Daoy (cell line): ENCODE measurements at places on chromosomes 6 and 20. TPM values are rescaled to one million over a fixed set of nuclear protein-coding genes. Genes with fewer than 3 reads are reported as not detected.

GRCh38 chr6:119544325-119545175 is 195.0 kb upstream of the MAN1A1 start:
- DNase-seq: no peak

DNA sequence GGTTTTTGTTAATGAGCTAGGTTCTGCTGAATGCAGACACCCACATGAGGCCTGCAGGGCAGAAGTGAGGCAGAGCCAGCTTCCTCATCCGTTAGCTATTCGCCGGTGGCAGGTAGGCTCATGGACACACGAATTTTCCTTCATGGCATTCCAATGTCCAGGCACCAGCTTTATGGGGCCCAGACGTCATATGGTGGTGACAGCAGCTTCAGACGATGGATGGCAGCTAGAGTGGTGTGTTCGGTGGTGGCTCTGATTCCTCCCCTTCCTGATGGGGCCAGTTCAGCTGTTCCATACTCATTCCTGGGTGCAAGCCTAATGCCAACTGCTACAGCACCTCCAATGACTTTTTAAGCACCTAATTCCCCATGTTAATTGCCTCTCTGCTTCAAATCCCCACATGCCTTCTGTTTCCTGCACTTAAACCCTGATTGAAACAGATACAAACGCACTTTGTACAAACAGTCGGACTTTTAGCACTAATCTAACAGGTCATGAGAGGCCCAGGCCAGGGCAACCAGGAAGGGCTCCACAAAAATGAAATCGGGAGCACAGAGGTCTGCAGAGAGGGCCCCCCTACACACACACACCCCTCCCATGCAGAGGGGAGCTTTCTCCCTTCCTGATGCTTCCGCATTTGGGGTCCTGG is 35.7 kb upstream of the MLN start:
- no peak for DNase-seq

GRCh38 chr20:57831326-57831992 is 121.6 kb upstream of the PMEPA1 start:
- DNase-seq: no peak

DNA sequence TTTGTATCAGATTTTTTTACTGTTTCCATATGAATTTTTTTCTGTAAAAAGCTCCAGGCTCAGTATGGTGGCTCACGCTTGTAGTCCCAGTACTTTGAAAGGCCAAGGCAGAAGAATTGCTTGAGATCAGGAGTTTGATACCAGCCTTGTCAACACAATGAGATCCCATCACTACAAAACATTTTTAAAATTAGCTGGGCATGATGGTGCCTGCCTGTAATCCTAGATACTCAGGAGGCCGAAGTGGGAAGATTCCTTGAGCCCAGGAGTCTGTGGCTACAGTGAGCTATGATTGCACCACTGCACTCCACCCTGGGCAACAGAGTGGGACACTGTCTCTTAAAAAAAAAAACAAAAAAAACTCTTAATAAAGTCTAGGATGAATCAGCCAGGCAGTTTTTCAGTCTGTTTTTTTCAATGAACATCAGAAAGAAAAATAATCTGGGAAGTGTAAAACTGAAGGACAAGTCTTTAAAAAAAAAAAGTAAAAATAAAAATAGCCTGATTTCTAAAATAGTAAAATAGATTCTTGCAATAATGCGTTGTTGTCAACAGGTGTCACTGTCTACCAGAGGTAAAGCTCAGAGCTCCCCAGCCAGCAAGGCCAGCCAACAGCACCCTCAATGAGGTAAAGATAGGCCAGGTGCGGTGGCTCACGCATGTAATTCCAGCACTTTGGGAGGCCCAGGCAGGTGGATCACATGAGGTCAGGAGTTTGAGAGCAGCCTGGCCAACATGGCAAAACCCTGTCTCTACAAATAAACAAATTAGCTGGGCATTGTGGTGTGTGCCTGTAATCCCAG is 9.3 kb upstream of the ATG5 start:
- peak; percentile 56 for DNase-seq

DNA sequence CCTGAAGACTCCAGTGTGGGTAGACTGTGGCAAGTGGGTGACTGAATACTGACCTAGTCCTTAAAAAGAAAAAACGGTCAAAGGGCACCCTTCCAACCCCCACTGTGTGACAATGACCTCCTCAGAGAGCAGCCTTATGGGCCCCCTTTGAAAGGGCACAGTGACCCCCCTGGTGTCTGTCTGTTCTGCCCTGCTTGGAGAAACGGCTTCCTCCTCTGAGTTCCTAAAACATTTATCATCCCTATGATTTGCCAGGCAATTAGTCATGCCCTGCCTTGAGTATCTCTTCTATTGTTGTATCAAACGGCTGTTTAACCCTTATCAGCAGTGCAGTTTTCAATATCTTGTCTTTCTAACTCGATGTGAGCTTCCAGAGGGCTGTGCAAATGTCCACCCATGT is 21.0 kb upstream of the STX16 start:
- peak; percentile 62 for DNase-seq

GRCh38 chr6:161370880-161371279 is 97.0 kb upstream of the AGPAT4 start:
- peak; percentile 87 for DNase-seq

- peak; percentile 71 for DNase-seq
These were observed 606 bp downstream of the ID4 start for GRCh38 chr6:19837511-19838441.

GRCh38 chr20:41175201-41175651 is 37.9 kb downstream of the PLCG1 start:
- DNase-seq: no peak

GRCh38 chr6:158624684-158625682 is 19.6 kb downstream of the DYNLT1 start:
- DNase-seq: no peak

DNA sequence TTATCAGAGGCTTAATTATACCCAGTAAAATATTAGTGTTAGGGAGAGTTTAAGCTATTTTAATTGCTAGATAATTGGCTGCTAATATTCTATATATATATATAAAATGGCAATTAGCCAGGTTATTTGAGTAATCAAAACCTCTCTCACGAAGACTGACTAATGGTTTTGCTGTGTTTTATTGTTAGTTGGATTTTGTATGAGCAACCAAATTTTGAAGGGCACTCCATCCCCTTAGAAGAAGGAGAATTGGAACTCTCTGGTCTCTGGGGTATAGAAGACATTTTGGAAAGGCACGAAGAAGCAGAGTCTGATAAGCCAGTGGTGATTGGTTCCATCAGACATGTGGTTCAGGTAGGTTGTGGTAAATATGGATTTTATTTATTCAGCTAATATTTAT is 102.2 kb downstream of the RTN4IP1 start:
- no peak for DNase-seq

DNA sequence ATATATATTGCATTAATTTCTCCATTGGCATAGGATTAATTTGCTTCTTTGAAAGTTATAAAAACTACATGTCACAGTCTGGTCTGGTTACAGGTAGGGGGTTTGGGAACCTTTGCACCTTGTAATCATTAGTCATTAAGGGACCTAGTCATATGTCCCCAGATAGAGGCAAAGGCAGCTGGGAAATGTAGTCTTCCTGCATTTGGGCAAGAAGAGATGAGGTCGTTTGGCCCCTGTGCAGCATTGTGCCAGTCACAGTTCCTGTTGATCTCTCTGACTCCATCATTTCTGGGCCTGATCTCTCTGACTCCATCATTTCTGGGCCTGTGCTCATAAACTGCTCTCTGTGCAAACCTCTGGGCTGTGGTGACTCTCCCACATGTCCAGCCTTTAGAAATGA is 73.2 kb downstream of the BCKDHB start:
- DNase-seq: no peak

GRCh38 chr20:23350904-23351838 is 580 bp downstream of the NXT1 start:
- DNase-seq: peak; percentile 51

GRCh38 chr6:111777357-111777756 is 95.9 kb downstream of the FYN start:
- DNase-seq: no peak

GRCh38 chr6:16334671-16335070 is 96.3 kb downstream of the GMPR start:
- peak; percentile 83 for DNase-seq

GRCh38 chr6:131469130-131469529 is 103.9 kb upstream of the ARG1 start:
- DNase-seq: no peak

DNA sequence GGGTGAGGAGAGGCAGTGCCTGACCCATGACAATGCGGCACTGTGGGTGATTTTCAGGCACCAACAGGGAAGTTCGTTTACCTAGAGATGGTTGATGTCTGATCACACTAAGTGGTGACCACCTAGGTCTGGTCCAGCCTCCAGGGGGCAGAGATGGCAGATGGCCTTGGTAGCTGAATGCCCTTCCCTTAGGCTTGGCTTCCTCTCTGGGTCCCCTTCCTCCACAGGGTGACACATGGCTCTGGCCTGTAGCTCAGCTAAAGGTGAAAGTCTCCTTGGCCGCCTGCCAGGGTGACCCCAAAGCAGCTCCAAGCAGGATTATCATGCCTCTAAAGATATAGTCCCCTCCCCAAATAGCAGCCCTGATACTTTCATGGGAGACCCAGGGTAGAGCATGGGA is 6.4 kb downstream of the GDAP1L1 start:
- no peak for DNase-seq

DNA sequence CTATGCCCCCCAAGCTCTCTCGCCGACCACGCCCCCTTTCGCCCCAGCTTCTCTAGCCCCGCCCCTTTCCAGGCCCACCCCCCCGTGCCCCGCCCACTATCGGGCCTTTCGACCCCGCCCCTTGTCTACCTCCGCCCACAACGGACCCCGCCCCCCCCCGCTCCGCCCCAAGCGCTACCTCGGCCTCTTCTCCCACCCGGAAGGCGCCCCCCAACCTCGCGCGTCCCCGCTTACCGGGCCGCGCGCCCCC is 200 bp downstream of the ZBTB22 start:
- DNase-seq: no peak

- no peak for DNase-seq
These were observed 747 bp upstream of the TXNDC5 start for GRCh38 chr6:7911345-7911725.

- DNase-seq: peak; percentile 91
These were observed at the start of gene TUBB2A for GRCh38 chr6:3157131-3157933. TUBB2A (minus strand) TSS chr6:3157544; CDS start chr6:3157463, 81 bp downstream.

DNA sequence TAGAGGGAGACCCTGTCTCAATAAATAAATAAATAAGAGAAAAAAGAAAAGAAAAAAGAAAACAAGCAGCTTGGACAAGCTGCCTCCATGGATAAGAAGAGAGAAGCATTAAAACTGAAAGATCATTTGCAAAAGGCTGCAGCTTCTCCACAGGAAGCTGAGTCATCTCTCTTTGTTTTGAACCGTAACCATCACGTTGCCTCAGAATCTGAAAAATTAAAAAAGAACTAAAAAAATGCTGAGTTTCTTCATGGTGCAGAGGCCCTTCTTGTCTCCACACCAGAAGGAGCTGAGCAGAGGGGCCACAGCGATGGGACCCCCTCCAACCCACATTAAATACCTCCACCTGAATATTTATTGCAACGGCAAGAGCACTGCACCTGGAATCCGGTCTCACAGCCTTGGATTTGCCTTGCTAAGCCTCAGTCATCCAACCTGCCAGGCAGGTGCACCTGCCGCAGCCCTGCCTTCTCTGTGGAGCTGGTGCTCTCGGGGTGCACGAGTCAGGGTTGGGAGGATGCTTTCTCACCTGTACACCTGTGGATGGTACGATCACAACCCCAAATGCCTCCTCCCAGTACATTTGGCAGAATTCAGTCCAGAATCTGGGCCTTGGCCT is 28.1 kb downstream of the TOX2 start:
- peak; percentile 45 for DNase-seq

- DNase-seq: no peak
These were observed 134.9 kb upstream of the THBS2 start for GRCh38 chr6:169388395-169389166.

DNA sequence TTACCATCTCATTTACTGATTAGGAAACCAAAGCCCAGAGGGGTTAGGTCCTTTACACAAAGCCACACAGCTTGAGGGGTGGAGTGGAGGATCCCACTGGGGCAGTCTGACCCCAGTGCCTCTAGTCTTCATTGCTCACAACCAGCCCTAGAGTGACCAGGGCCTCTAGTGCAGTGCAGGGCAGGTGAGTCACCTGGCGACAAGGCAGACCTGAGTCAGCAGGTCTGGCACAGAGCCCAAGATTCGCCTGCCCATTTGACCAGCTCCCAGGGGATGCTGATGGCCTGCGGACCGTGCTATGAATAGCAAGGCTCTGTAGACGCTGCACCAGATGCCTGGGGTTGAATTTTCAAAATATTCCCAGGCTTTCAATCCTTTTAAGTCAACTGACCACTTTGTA is 29.9 kb downstream of the CDH26 start:
- DNase-seq: peak; percentile 53

DNA sequence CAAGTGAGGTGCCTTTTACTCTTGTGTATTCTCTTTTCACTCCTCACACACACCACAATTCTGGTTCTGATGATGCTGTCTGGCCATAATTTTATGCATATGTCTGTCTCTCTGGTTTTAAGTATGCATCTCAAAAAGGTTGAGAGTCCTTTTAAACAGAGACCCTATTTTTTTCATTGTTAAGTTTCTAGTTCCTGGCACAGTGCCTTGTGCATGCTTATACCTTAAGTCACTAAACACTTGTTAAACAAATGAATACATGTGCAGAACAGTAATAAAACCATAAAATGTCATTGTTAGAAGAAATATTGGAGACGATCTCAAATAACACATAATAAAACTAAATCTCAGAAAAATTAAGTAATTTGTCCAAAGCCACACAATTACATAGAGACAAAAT is 7.9 kb downstream of the ROS1 start:
- no peak for DNase-seq

DNA sequence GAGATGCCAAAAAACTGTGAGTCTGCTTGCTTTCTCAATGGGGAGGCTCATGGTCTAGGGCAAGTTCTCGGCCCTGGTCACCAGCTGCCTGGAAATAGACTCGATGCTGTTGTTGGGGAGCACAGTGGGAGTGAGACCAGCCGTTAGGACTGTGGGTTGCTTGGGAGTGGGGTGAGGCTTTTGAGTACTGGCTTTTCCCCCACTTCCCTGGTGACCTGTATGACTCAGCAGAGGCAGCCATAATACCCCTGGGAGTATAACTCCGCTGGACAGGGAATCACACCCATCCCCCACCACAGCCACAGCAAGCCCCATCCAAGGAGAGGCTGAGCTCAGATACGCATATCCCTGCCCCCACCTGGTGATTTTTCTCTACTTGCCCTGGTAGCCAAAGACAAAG is 48.9 kb upstream of the OGFRL1 start:
- DNase-seq: peak; percentile 61

- DNase-seq: no peak
These were observed 134.1 kb upstream of the SALL4 start for GRCh38 chr20:51936377-51936776.

- DNase-seq: no peak
These were observed 36.2 kb upstream of the E2F3 start for GRCh38 chr6:20365456-20365855.

OSER1 gene
- 47.1 and 49.1 TPM in 2 replicates for total RNA-seq

DEFB112 gene
- total RNA-seq: not detected in 2 replicates

EYS gene
- total RNA-seq: not detected in 2 replicates

CALHM5 gene
- 2.7 and 3.2 TPM in 2 replicates for total RNA-seq

FAM217A gene
- total RNA-seq: not detected in 2 replicates

LPA gene
- not detected in 2 replicates for total RNA-seq

PRICKLE4 gene
- not detected in 2 replicates for total RNA-seq

NHSL1 gene
- total RNA-seq: 2.2 and 4.2 TPM in 2 replicates

LTA gene
- 0.11 TPM in 1 of 2 replicates, not detected in the other for total RNA-seq

RALGAPA2 gene
- 3.7 and 5.9 TPM in 2 replicates for total RNA-seq

MUC22 gene
- not detected in 2 replicates for total RNA-seq

TSBP1 gene
- not detected in 2 replicates for total RNA-seq

RCAN2 gene
- 1.6 and 2.0 TPM in 2 replicates for total RNA-seq

TMC2 gene
- not detected in 2 replicates for total RNA-seq

CLDN20 gene
- total RNA-seq: 0.54 TPM in 1 of 2 replicates, not detected in the other

LAMP5 gene
- total RNA-seq: not detected in 2 replicates

SCRT2 gene
- total RNA-seq: not detected in 2 replicates

CDKAL1 gene
- total RNA-seq: 31.8 and 34.0 TPM in 2 replicates
